ENCODE measurements at places on chromosomes 12 and 14.

- DNase-seq, result no peak
Measured at GRCh38 chr12:109329686-109330085, 18.0 kb upstream of the MYO1H start.

DNA sequence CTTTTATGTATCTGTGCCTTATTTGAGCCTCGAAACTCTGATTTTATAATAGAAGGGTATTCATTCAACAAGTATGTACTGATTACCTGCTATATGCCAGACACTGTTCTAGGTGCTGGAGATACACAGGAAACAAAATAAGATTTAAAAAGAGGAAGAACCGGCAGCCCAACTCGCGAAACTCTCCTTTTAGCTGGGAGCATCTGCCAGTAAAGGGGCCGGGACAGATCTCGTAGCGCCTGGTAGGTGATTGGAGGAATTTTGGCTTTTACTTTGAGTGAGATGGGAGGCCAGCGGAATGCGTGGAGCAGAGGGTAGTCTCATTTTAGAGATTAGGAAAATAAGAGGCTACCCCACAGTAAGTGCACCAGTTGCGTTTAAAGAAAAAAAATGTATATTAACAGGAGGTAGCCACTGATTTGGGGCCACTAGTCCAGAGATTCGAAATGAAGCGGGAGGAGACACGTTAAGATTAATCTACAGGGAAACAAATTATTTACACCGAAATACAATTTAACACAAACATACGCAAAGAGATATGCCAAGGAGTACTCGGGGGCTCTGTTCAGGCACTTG, 520 bp upstream of the MON2 start:
- no peak for DNase-seq

- DNase-seq, result no peak
Measured at GRCh38 chr12:10873378-10873777, 10.7 kb downstream of the PRH1 start.

DNA sequence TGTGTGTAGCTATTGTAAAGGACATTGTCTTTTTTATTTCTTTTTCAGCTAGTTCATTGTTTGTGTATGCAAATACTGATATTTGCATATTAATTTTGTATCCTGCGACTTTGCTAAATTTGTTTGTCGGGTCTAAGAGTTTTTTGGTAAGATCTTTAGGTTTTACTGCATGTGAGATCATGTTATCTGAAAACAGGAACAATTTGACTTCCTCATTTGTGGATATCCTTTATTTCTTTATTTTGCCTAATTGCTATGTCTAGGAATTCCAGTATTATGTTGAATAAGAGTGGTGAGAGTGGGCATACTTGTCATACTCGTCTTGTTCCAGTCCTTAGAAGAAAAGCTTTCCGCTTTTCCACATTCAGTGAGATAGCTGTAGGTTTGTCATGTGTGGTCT, 28.8 kb downstream of the SIX4 start:
- DNase-seq, result no peak

DNA sequence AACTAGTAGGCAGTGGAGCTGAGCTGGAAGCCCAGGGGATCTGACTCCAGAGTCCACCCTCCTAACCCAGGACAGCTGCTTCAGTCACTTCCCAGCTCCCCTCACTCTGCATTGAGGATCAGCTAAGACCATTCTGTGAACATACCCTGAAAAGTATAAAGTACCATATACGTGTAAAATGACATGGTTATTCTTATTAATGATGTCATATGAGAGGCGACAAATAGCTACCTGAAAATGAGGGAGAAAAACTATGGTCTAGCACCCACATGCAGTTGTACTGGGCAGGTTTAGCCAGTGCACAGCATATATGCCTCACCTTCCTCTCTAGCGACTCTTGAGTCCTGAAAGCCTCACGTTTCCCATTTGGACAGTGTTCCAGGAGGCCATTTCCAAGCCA, 461.9 kb downstream of the RAD51B start:
- no peak for DNase-seq

DNA sequence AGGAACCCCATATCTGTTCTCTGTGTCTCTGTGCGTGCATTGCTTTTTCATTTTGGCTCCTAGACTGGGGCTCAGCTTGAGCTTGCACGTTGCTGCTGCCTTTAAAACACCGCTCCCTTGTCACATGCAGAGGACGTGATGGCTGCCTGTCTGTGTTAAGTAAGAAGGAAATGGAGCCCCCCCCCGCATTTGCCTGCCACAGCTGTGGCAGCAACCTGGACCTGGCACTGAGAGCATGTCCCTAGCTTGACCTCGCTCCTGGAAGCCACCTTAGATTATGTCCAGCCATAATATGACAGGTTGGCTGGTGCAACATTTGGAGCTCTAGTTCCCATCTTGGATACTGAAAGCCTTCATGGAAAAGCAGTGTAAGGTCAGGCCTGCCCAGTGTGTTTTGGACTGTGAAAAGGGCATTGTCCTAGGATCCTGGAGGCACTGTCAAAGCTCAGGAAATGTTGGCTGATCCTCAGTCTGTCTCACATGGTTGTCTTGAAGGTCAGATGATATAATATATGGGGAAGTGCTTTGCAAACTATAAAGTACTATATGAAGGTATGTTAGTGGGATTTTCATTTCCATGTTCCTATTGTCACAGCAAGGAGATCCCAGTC, 73.8 kb downstream of the PRKCH start:
- no peak for DNase-seq

- DNase-seq, result peak; percentile 83
Measured at GRCh38 chr12:30926243-30927221, at the start of gene TSPAN11. Gene TSPAN11, plus strand, starts transcription at chr12:30926748. Its CDS starts 27,244 bp downstream, at chr12:30953992.

GRCh38 chr12:62792236-62792870, 142.6 kb downstream of the PPM1H start:
- no peak for DNase-seq

DNA sequence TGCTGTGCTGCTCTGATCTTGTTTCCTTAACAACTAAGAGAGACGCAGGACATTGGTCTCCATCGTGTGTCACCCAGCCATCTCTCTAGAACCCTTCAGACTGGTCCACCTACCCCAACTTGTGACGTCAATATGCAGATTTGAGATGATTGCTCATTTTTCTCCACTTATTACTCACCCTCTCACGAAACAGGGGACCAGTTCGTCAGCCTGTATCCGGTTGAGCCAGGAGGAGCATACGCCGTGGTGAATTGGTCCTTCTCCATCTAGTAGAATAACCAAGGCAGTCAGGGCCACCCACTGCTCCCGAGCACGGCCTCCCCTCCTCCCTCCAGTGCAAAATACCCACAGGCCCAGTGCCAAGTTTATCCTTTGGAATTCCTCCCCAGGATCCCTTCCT, 36.2 kb upstream of the FBXO21 start:
- no peak for DNase-seq

GRCh38 chr12:48970702-48971334, 717 bp downstream of the WNT10B start:
- DNase-seq, result no peak

DNA sequence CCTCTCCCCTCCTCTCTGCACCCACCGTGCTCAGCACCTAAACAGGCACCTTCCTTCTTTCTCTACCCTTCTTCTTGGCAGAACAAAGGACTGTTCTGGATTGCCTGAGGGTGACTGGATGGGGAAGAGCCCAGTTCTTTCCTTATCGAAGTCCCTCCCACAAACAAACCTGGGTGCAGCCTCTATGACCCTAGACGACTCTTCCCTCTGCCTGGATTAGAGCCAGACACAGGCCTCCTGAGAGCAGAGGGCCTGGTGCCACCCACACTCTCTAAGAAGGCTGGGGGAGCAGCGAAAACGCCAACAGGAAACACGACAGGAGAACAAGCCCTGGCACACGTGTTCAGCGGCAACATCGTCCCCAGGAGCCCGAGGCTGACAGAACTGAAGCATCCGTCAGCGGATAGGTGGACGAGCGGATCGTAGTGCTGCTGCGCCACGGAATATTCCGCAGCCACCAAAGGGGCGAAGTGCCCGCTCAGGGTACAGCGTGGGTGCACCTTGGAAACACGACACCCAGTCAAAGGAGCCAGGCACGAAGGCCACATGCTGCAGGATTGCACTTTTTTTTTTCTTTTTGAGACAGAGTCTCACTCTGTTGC, 38.0 kb downstream of the RIMBP2 start:
- no peak for DNase-seq

GRCh38 chr14:72962829-72963312, 36.6 kb downstream of the DCAF4 start:
- DNase-seq, result no peak

DNA sequence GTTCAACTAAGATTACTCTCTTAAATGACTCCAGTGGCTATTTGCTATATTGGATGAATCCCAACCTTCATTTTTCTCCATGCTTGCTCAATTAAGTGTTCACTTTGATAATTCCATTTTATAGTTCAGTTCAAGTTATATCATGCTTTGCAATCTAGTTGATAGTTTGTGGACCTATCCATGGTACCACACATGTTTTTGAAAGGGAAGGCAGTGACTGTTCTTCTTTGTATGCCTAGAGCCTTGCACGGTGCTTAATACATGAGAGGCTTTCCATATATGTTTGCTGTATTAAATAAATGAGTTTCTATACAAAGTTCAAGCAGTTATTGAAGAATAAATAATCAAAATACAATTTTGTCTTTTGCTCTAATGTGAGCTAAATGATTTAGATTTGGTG, 391.3 kb downstream of the NELL2 start:
- no peak for DNase-seq

GRCh38 chr14:67357186-67357968, 2.2 kb downstream of the ATP6V1D start:
- no peak for DNase-seq

- DNase-seq, result no peak
Measured at GRCh38 chr12:111321317-111321716, 47.6 kb downstream of the PHETA1 start.

GRCh38 chr14:54127526-54127925, 170.9 kb upstream of the BMP4 start:
- no peak for DNase-seq

DNA sequence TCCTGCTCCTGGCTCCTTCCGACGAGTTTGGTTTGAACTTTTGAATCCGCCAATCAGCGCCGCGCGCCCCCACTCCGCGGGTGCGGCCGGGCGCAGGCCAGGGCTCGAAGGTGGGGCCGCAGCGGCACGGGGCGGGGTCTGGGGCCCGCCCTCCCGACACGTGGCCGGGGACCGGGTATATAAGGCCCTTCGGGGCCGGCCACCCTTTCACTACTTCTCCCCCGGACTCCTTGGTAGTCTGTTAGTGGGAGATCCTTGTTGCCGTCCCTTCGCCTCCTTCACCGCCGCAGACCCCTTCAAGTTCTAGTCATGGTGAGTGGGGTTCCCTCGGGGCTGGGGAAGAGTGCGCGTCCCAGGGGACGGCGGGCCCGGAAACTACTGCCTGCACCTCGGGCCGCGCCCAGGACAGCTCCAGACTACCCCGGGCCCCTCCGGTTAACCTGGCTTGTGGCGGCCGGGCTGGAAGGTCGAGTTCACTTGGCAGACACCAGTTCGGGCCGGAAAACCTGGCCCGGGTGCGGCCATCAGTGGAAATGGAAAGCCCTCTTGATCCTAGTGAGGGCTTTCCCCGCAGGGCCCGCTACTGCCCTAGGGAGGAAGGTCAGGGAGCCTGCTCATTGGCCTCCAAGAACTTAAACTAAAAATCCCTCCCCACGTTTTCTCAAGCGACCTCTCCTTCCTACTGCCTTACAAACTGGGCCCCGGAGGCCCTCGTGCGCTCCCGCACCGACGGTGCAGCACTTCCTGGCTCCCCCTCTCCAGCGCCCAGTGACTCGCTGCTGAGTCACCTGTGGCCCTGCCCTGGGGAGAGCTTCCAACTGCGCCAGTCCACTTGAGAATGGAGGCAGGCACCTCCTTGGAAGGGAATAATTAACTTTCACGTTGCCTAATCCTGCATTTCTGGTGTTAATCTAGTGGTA, at the start of gene TUBA1C:
Gene TUBA1C (plus strand): TSS at position 210 of the 920 bp plus-strand sequence. CDS start 100 bp downstream, at position 310.
- DNase-seq, result peak; percentile 98

DNA sequence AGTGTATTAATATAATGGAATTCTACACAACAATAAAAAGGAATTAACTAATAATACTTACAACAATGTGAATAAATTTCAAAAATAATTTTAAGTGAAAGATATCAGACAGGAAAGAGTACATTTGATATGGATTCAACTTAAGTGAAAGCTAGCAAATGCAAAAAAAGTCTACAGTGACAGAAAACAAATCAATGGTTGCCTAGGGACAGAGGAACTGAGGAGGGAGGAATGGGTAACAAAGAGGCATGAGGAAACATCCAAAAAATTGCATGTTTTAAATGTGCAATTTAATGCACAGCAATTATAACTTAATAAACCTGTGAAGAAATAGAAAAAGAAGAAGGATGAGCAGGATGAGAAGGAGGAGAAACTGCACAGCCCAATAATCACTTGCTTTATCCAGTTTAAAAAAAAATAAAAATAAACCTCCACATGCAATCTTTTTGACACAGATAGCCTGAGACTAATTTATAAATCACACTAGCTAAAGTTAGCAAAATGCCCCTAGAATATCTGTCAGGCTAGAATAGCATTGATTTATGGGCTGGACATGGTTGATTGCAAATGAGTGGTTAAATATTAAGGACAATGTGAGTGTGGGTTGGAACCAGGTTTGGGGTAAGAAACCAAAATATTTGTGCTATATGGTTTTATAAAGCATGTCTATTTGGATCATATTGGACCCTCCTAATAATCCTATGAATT, 1089.1 kb downstream of the TRHDE start:
- no peak for DNase-seq

DNA sequence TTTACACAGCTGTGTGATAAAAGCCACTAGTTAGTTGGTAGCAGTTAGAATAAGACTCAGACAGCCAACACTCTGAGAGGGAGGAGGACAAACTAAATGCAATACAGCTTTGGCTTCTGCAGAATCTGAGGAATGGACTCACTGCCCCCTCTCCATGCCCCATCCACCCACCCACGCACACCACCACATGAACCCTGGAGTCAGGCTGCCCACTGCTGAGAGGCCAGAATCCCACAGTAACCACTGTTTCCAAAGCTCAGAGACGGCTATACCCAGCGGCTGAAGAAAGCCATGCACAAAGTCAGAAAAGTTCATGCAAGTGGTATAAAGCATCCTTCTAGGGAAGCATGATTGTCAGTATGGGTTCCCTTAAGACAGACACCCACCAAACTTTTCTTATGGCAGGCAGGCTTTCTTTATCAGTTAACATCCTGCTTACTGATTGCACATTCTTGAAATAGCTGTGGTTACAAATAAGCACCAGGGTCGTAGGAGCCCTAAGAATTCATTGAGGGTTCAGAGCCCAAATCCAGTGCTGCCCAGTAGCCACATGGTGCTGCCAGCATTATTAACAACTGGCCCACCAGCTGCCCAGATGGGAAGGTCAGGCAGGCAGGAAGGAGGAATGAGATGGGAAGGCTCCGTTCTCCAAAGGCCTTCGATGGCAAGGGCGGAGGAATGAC, 61.5 kb downstream of the NT5DC3 start:
- DNase-seq, result no peak

GRCh38 chr12:9669534-9669933, at the start of gene CLEC2D:
Gene CLEC2D, plus strand, starts transcription at chr12:9669713. Its CDS starts 22 bp downstream, at chr12:9669735.
- no peak for DNase-seq

GRCh38 chr14:23093991-23094665, 808 bp downstream of the ACIN1 start:
- DNase-seq, result peak; percentile 37

DNA sequence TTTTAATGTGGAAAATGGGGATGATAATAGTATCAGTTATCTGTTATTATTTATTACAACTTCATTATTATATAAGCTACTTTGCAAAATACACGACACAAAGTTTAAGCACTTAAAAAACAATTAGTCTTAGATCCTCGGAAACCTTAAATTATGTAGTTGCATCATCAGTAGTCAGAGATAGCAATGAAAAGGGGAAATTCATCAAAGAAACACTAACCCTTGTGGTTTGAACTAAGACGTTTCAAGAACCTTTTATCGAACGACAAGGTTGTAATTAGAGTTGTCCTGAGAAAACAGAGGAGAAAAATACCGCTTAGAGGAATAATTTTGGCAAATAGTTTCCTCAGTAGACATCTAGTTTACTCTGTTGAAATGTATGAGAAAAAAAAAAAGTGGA, 198.5 kb downstream of the PTPRO start:
- no peak for DNase-seq

GRCh38 chr12:110253176-110253575, 27.9 kb upstream of the ATP2A2 start:
- DNase-seq, result no peak
